ENCODE measurements at places on chromosomes 16 and 17.

DNA sequence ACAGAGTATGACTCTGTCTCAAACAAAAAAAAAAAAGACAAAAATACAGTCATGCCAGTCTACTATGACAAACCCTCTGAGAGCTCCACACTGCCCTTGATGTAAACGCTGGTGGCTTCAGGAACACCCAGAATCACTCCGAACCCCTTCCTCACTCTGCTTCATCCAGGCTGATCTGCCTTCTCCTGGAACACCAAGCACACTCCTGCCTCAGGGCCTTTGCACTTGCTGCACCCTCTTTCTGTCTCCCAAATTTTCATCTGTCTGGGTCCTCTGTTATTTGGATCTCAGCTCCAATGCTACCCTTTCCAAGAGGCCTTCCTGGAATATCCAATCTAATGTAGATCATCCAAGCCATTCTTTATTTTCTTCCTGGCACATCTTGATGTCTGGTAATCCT, 7.9 kb upstream of the SLC39A11 start:
- no peak for DNase-seq

DNA sequence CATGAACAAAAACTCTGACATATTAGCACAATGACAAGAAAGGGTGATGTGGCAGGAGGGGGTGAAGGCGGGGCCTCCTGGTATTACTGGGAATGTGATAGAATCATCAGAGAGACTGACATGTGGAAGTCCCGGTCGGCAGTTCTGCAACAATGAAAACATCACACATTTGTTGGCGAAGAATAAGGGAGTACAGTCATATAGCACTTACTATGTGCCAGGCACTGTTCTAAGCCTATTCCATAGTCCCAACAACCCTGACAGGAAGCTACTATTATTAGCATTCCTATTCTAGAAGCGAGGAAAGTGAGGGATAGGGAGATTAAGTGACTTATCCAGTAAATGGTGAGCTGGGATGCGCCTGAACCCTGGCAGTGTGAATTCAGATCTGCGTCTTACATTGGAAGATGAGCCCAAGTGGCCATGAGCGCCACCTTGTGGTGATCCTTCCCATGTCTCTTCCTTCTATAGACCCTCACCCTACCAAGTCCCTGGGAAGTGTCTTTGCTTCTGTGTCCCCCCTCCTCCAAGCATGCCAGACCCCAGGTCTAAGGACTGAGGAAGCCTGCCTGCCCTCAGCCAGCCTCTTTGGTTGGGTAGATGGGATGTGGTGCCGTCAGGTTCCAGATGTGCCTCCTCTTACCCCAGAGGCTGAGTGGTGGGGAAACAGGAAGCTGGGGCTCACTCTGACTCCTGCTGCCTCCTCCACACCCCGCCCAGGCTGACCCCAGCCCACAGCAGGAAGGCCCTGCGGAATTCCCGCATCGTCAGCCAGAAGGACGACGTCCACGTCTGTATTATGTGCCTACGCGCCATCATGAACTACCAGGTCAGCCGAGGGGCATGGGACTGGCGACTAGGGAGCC, 14.0 kb downstream of the FMNL1 start:
- peak; percentile 87 for DNase-seq

- DNase-seq: no peak
Measured at GRCh38 chr17:67637901-67638641, 79.7 kb upstream of the NOL11 start.

- DNase-seq: no peak
Measured at GRCh38 chr16:61834082-61834481, 202.2 kb downstream of the CDH8 start.

DNA sequence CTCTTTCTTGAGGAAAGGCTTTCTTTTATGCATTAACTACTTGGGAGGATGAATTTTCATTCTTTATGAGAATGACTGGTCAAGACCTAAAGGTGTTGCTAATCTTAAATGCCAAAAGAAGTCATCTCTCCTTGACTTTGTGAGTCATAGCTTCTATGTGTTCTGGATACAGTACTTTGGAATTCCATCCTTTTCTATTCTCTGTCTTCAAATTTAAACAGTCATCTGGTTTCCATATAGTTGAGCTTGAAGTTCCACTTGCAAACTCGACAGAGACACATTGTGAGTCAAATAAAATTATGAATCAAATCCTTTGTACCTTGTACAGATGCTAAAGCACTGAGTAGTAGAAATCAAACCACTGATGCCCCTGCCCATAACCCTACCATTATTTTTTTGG, 271.9 kb upstream of the PMFBP1 start:
- DNase-seq: no peak

DNA sequence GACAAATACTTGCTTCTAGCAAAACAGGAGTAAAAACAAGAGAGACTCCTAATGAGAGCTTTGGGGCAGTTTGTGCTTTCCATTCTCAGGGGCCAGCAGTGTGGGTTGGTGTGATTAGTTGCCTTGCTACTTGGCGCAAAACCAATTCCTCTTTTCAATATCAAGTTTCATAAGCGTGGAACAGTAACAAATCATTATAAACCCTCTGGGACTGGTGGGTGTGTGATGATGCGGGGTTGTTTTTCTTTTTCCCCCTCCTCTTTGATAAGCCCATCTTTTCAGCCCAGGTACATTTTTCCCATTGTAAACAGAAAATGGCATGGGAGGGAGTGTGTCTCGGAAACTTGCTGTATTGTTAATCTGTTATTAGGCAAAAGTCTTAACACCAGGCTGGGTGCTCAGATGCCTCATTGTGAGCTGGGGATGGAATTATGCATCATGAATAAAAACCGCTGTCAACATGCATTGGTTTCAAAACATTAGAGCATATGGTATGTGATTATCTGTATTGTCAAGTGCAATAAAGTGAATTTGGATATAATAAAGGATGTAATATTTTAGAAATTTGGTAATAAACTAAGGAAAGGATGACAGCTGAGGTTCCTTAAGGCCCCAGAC, 166.4 kb downstream of the CCDC182 start:
- no peak for DNase-seq

DNA sequence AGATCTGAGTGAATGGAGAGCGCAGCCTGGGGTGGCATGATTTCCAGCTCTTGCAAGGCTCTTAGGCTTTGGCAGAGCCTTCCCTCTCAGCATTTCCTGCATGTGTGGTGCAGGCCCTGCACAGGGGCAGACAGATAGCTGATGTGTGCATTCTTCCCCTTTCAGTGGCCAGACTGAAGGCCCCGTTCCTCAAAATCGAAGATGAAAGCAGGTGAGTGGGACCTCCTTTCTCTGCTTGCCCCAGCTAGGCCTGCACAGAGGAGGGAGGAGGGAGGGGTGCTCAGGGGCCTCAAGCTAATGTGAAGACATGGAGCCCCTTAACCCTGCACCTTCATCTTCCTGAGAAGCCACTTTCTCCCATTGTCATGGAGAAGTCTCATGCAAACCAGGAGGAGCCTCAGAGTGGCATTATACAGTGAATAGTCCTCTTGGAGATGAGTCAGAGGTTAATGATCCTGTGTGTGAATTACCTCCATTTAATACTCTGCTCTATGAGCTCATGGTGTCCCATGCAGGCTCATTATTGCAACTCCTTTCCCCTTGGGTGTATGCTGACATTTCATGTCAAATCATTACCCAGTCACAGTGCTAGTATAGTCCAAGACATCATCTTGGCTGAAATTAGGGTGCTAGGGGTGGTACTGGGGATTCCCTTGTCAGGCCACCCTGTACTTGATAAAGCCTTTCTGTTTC, 20.4 kb upstream of the ADAM11 start:
- DNase-seq: no peak

DNA sequence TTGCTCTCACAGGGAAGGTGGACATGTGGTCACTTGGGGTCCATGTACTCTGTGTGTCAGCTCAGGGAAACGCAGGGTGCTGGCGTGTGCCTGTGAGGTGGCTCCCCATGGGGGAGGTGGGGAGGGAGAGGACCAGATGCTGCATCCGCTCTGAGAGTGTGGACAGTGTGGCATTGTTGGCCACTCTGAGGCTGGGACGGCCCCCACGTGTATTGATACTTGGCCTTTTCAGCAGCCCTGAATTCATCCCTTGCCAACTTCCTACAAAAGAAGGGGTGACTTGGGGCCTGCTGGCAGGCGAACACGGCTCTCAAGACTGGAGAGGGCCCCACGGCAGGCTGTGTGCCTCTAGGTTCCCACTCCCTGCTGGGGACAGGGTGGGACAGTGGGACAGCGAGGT, 120.1 kb downstream of the RAB11FIP4 start:
- DNase-seq: no peak

- no peak for DNase-seq
Measured at GRCh38 chr16:27547134-27547533, 2.6 kb downstream of the GTF3C1 start.

- DNase-seq: no peak
Measured at GRCh38 chr17:78899361-78900260, 3.4 kb downstream of the CEP295NL start.

DNA sequence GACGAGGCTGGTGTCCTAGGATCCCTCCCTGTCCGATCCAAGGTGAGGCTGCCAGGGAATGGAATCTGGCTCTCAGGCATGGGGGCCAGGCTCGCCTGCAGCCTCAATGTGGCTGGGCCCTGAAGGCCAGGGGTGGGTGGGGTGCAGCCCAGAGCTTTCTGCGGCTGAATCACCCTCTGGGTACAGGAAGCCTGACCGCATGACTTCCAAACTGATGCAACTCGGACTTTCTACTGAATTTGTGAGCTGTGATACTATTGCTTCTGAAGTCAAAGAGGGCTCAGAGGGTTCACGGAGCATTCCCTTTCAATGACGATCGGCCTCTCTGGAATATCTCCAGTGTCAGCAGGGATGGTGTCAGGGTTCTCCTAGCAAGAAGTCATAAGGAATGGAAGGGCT, 123.7 kb downstream of the METRNL start:
- peak; percentile 21 for DNase-seq

DNA sequence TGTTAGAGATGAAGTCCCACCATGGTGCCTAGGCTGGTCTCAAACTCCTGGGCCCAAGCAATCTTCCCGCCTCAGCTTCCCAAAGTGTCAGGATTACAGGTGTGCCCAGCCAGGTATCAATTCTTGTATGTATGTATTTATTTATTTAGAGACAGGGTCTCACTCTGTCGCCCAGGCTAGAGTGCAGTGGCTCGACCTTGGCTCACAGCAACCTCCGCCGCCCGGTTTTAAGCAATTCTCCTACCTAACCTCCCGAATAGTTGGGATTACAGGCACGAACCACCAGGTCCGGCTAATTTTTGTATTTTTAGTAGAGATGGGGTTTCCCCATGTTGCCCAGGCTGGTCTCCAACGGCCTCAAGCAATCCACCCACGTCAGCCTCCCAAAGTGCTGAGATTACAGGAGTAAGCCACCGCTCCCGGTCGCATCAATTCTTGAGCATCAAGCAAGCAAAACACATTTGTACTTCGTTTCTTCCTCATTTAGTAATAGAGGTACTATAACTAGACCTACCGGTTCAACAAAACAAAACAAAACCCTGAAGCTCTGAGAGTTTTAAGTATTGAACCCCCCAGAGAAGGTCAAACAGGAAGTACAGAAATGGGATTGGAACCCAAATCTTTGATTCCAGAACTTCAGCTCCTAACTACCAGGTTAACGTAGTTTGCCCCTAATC, 1.0 kb upstream of the ZNF500 start:
- DNase-seq: no peak

DNA sequence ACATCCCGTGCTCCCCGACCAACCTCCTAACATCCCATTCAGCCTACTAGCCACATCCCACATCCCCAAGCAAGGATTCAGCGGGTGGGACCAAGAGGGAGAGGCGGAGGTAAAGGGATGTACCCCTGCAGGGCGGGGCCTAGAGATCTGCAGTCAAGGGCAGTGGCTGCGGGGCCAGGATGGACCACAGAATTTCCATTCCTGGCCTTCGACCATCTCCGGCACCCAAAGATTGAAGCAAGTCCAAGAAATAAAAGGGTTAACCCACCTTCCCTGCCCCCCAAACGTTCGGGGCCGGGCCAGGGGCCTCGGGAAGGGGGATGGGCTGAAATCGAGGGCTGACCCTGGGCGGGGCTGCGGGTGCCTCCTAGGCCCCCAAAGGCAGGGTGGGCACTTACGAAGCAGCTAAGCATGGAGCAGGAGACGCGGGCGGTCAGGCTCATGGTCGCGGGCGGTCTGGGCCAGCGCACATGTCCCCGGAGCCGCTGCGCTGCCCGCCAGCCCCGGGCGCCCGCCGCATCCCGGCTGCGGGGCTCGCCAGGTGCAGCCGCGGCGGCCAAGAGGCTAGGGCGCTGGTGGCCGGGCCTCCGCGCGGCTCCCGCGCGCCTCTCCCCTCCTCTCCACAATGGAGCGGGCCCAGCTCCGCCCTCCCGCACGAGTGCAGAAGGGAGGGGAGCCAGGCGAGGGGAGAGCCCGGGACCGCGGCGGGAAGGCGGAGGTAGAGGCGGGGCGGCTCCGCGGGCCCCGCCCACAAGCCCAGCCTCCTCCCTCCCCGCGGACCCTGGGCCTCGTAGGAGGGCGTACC, at the start of gene MTMR4:
MTMR4 (minus strand) TSS at position 674 of the 805 bp plus-strand sequence; CDS start at position 443, 231 bp downstream.
- peak; percentile 77 for DNase-seq

GRCh38 chr17:67433248-67433924, 56.3 kb downstream of the PITPNC1 start:
- DNase-seq: no peak

GRCh38 chr16:81575834-81576233, 131.2 kb downstream of the CMIP start:
- DNase-seq: no peak

- DNase-seq: no peak
Measured at GRCh38 chr17:5200360-5200759, 8.7 kb upstream of the ZNF594 start.

DNA sequence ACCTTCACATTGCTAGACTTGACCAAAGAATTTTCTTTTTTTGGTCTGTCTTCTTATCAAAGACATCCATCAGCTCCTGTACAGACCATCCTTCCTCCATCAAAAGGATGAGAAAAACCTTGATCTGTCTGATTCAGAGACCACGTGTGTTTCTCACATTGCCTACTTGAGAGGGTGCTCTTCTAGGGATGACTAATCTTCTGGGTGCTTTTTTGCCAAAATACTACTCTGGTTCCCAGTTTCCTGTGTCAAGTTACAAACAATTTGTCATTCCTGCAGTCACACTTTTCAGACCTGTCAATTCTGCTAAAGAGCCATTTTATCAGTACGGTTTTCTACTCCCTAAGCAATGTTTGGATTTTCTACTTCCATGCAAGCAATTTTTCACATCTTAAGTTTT, 492.2 kb downstream of the CDH11 start:
- DNase-seq: no peak

- no peak for DNase-seq
Measured at GRCh38 chr17:83036193-83036592, 43.2 kb upstream of the METRNL start.
